Effector memory CD4-positive, alpha-beta T cell (primary cell): ENCODE measurements at places on chromosomes 7 and 10.

GRCh38 chr7:84195295-84196060 is 889 bp upstream of the SEMA3A start:
- DNase-seq = no peak

DNA sequence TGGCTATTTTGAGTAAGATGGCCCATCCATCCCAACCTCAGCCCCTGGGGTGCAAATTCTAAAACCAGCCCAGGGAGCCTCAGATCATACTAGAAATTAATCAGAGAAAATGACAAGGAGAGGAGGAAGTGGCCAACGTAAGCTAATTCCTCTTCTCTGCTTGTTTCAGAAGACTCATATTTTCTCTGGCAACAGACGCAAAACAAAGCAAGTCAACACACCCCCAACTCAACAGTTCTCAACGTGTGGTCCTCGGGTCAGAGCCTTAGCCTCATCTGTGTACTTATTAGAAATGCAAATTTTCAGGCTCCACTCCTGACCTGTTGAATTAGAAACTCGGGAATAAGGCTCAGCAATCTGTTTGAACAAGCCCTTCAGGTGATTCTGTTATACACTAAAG is 413.9 kb upstream of the AUTS2 start:
- no peak for DNase-seq

DNA sequence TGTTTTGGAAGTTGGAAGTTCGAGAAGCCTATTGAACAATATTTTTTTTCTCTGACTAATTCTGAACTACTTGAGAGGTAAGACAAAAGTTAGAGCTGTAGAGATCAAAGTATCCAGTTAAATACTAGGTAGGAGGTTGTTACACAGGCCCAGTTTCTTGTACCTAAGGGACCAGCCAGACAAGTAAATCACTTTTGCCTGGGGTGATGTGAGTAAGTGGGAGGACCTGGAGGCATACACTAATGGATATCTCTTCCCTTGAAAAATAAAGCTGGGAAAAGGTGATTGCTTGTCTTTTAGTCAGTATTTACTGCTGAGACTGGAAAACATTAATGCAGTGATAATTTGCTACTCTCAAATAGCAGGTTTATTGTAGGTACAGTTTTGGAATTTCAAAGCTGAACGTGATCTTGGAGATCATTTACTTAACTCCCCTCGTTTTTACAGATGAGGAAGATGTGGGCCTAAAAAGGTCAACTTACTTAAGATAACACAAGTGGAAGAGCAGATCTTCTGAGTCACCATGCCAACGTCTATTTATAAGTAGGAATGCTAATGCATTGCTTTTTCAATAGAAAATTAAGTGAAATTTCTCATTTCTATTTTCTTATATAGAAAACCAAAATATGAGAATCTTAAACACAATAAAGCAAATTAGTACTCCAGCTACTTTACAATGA is 181.3 kb downstream of the PPP1R9A start:
- no peak for DNase-seq

DNA sequence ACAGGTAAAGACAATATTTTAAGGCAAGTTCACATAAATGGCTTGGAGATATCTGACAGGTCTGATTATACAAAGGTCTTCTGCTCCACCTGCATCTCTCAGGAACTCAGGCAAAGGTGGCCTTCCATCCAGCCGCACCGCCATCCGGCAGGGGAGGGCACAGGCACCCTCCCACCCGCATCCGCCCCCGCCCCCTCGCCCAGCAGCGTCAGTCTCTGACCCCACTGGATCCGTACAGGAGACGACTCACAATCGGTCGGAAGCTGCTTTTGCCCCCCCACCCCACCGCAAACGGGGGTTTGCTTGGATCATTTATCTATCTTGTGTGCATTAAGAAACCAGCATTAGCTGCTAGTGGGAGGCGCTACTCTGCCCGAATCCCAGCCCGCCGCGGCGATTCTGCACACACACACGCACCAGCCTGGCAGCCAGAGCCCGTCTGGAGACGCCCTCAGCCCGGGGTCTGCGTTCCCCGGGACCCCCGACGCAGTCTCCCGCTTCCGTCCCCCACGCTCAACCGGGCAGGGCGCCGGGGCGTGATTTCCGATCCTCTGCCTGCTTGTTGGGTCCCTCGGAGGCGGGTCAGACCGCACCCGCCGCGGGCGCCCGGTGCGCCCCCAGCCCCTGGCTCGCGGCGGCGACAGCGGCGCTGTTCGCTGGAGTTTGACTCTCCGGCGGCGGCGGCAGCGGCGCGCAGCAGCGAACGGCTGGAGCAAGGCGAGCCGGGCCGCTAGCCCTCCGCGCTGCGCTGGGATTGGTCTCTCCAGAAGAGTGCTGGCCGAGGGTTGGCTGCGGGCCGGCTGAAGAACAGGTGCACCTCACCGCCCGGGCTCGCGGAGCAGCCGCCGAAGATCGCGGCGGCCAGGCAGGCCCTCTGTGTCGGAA is 820 bp upstream of the NRG3 start:
- no peak for DNase-seq

- no peak for DNase-seq
These were observed 72.3 kb upstream of the APBB1IP start for GRCh38 chr10:26365681-26366358.

DNA sequence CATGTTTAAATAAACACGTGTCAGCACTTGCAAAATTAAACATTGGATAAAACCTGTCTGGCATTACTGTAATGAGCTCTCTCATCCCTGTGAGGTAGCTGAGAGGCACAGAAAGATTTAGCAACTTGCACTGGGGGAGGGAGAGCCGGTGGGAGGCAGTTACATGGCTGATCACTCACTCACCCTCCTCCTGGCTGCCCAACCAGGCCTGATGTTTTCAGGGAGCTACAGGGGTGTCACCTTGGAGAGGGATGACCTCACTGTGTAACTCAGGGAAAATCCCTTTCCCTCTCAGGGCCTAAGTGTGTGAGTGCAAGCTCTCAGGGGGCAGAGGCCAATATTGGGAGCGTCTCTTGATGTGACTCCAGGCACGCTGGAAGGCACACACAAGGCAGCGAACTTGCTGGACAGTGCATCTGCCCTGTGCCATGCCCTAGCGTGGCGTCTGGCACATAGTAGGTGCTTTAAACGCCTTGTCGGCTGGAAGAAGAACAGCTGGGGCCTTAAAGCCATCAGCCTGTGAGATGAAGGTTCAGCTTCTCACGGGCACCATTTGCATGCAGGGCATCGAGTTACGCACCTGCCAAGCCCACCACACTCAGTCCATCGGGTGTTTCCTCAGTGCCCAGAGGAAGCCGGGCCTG is 51.1 kb downstream of the ELFN1 start:
- DNase-seq = no peak

DNA sequence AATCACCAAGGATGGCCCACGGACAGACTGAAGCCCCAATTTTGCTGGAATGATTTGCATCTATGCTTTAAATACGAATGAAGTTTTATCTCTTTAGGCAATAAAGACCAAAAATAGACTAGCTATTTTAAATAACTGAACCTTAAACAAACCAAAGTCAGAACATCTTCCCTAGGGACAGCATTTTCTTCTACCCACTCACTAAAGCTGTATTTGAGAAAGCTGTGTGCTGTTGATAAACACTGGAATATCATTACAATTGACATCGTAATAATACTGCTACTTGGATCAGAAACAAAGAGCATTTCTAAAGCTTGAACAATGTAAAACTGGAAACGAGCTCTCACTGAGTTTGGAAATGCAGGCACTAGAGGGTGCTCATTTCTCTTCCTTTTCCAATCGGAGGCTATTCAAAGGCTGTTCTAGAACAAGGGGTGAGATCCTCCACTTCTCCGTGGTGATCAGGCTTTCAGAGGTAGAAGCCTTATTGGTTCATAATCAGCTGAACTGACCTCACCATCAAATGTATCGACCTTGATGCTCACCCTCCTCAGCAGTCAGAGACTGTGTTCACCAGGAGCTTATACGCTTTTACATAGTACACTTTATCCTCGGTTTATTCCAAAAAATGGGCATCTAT is 225.3 kb upstream of the PRSS1 start:
- no peak for DNase-seq

DNA sequence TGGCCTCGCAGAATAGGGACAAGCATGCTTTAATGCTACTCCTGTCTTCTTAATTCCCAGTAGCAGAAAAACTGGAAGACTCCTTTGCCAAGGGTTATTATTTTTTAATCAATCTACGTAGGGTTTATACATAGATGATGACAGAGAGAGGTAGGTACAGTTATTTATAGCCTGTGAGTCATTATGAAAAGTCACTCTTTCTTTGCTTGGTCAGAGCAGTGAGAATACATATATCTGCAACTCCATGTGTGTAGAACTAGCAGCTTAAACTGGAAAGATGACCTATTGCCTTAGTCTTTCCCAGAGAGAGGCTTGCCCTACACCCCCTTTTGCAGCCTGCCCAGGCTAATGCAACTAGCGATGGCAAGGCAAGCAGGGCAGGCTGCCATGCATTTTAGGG is 1050.6 kb downstream of the NRG3 start:
- DNase-seq = no peak

GRCh38 chr7:86012971-86013370 is 630.7 kb upstream of the GRM3 start:
- DNase-seq = no peak

GRCh38 chr7:116167177-116167576 is 43.2 kb upstream of the TES start:
- DNase-seq = no peak

DNA sequence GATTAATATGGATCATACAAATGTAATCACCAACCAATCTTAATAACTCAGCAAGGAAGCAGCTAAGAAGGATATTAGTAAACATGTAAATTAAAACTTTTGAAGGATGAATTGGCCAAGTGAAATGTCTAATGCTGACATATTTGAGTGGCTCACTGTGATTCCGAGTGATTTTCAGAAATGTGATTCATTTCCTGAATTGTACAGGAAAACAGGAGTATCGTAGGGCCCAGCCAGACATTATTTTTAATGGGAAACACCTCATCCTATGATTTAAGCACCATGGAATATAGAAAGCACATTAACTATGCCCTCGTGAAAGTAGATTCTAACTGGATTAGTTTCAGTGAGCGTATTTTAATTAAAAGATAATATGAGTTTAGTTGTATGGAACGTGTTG is 82.3 kb downstream of the LHFPL3 start:
- no peak for DNase-seq

GRCh38 chr10:111207500-111207899 is 130.7 kb downstream of the ADRA2A start:
- no peak for DNase-seq

- peak; percentile 42 for DNase-seq
These were observed 792 bp downstream of the ZNF746 start for GRCh38 chr7:149496642-149497391.

DNA sequence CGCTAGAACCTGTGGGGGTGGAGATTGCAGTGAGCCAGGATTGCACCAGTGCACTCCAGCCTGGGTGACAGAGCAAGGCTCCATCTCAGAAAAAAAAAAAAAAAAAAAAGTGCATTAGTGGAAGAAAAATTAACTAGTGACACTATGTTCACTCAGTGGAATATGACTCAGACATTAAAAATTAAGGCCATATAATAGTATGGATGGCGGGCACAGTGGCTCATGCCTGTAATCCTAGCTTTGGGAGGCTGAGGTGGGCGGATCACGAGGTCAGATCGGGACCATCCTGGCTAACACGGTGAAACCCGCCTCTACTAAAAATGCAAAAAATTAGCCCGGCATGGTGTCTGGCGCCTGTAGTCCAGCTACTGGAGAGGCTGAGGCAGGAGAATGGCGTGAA is 3.4 kb downstream of the PHYH start:
- DNase-seq = no peak

GRCh38 chr10:75435291-75435690 is 3.9 kb downstream of the LRMDA start:
- no peak for DNase-seq

DNA sequence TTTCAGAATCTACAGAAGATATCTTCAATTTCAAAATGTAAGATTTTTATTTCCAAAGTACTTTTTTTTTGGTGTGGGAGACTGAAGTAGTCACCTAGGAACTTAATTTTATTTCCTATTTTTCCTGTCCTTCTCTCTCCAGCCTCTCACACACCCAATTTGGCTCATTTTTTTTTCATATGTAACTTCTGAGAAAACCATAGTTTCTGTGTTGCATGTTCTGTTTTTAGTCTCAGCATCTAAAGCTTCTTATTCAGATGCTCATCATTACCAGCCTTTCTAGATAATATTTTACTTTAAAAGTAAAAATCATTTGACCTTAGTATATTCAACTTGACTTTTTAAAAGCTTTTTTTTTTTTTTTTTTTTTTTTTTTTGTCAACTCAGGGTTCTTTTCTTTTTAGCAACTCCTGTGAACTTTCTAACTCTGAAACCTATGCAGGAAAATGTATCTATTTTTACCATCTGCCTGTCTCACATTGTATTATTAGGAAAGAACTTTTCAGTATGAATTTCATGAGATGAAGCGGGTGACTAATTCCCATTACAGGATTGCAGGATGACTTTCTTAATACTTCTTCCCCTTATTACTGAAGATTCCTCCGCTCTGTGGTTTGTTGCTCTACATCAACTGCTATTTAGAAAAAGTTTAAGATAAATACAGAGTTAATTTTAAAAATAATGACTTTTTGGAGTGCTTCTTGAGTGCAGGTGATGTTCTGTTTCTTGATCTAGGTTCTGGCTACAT is 73.6 kb upstream of the LSM8 start:
- DNase-seq = no peak
